ENCODE measurements at places on chromosomes 5 and 9.
A peak's percentile ranks its signal among the peaks of the same experiment; 100 is the strongest.

DNA sequence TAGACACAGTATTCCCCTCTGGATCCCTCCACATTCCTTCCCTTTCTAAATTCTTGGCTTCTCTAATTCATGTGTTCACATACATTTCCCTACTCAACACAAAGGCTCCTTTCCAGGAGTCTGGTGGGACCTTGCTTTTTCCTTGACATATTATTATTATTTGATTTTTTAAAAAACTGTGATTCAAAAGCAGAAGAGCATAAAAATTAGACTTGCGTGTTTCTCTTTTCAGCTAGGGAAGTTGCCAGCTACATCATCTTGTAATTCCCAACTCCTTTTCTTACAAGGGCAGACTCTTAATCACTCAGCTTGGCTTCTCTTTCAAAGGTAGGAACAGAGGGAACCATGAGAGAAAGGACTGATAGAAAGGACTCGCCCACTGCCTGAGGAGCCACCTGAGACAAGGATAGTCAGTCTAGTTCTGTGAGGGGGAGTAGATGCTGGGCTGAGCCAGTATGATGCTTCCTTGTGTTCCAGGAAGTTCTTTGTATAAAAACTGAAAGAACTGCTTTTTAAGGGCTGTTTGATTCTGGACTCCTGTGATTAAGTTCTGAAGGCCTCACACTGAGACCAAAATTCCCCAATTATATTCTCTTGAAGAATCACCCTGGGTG is 51.0 kb upstream of the DPYSL3 start:
- DNase-seq = no peak

GRCh38 chr5:132883261-132883834 is 9.9 kb downstream of the LEAP2 start:
- peak; percentile 42 for DNase-seq

GRCh38 chr5:172633403-172633970 is 7.6 kb upstream of the NEURL1B start:
- no peak for DNase-seq

GRCh38 chr9:117706421-117707116 is 2.4 kb downstream of the TLR4 start:
- DNase-seq = no peak

GRCh38 chr5:88245893-88246244 is 22.8 kb downstream of the TMEM161B start:
- no peak for DNase-seq

- no peak for DNase-seq
Measured at GRCh38 chr5:139481122-139481533, 1.4 kb downstream of the STING1 start.

GRCh38 chr5:94969174-94969573 is 315.7 kb downstream of the MCTP1 start:
- DNase-seq = peak; percentile 8

DNA sequence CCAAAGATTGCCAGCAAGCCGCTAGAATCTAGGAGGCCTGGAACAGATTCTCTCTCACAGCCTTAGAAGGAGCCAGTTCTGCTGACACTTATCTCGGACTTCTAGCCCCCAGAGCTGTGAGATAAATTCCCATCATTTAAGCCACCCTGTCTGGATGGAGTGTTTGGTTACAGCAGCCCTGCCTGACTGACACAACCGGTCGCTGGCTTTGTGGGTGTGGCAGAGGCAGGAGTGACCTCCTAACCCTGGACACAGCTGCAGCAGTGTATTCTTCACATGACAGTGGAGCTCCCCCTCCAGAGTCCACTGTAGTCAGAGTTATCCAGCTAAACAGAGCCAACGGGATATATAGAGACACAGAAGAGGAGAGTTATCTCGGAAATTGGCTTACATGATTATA is 21.2 kb upstream of the IL17B start:
- DNase-seq = no peak

DNA sequence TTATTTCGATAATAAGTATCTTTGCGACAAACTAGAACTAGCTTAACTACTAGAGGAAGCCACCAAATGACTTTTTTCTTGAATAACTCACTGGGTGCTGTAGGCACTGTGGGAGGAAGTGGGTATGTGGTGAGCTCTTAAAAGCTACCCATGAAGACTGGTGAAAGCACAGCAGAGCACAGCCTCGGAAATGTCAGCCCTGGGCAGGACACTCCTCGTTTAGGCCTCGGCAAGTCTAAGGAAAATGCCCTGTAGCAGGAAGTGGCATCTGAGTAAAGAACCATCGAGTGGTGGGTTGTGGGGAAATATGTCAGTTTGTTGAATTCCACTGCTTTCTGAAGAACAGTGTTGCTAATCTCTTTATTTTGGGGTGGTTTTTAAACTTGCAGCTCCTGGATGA is 44.0 kb upstream of the NCS1 start:
- DNase-seq = no peak

DNA sequence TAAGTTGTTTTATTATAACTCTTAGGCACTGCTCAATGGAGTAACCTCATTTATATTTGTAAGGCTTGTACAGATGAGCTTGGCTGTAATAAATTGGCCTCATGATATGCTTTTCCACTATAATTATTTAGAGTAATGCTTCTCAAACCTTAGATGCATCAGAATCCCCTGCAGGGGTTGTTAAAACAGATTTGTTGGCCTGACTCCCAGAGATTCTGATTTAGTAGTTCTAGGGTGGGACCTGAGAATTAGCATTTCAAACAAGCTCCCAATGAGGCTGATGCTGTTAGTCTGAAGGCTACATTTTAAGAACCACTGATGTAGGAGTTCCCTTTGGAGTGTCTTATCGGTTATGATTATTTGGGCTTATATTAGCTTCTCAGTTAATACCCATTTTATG is 38.2 kb upstream of the ARSB start:
- no peak for DNase-seq

DNA sequence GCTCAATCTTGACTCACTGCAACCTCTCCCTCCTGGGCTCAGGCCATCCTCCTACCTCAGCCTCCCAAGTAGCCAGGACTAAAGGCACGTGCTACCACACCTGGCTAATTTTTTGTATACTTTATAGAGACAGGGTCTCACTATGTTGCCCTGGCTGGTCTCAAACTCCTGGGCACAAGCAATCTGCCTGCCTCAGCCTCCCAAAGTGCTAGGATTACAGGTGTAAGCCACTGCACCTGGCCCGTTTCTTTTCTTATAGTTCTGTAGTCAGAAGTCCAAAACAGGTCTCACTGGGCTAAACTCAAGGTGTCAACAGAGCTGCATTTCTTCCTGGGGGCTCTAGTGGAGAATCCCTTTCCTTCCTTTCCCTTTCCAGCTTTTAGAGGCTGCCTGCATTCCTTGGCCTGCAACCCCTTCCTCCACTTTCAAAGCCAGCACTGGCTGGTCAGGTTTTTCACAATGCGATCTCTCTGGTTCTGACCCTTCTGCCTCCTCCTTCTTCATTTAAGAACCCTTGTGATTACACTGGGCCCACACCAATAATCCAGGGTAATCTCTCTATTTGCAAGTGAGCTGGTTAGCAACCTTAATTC is 16.3 kb downstream of the IRF1 start:
- no peak for DNase-seq

DNA sequence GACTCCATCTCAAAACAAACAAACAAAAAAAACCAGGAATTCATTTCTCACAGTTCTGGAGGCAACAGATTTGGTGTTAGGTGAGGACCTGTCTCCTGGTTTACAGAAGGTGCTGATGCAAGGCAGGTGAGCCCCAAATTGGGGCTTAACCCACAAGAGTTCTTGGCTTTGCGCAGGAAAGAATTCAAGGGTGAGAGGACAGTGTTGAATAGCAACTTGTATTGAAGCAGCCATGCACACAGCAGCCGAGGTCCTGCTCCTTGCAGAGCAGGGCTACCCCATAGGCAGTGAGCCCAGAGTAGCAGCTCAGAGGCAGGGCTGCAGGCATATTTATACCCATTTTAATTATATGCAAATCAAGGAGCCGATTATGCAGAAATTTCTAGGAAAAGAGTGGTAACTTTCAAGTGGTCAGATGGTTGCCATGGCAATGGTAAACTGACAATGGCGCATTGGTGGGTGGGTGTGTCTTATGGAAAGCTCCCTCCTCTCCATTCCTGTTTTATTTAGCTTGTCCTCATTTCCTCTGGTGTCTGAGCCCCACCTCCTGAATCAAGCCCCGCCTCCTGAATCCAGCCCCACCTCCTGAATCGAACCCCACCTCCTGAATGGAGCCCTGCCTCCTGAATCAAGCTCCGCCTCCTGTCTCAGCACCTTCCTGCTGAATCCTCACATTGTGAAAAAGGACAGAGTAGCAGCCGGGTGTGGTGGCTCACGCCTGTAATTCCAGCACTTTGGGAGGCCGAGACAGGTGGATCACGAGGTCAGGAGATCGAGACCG is 34.5 kb upstream of the COL5A1 start:
- DNase-seq = peak; percentile 23

DNA sequence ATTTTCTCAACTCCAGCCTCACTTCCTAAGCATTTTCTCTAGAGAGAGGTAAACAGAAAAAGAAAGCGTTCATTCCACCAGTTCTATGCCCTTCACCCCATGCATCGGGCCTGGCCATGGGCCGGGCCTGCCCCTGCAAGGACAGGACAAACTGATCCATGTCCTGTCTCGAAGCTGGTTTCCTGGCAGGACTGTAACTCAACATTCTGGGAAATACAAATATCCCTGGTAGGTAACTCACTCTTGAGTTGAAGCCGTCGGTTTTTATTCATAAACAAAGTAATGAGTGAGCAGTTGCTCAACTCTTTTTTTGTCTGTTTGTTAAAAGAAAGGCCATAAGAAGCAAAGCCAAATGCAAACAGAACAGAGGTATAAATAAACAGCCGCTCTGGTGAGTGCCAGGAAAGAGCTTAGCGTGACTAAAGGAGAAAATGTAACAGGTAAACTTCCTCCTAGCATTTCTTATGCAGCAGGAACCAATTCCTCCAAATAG is 64.4 kb upstream of the DNAH5 start:
- DNase-seq = no peak

- DNase-seq = no peak
Measured at GRCh38 chr5:28313321-28313951, 1275.0 kb upstream of the CDH9 start.

- DNase-seq = no peak
Measured at GRCh38 chr5:132074772-132075718, 1.5 kb downstream of the CSF2 start.

GRCh38 chr5:143505354-143505753 is 101.9 kb upstream of the NR3C1 start:
- no peak for DNase-seq

GRCh38 chr9:29609282-29609681 is 2036.0 kb upstream of the C9orf72 start:
- no peak for DNase-seq
